ENCODE measurements at places on chromosomes 2 and 18.
A peak's percentile ranks its signal among the peaks of the same experiment; 100 is the strongest.

- peaks cover 12% of the 10 kb centered on the region for H3K36me3 ChIP-seq
- DNase-seq: no peak
- H3K4me3 ChIP-seq: peak overlapping the region; percentile 24
- H3K4me1 ChIP-seq: peaks cover 23% of the 10 kb centered on the region
- no peaks in the 10 kb centered on the region for H3K27me3 ChIP-seq
Observed at GRCh38 chr2:207107551-207107950, 58.2 kb downstream of the KLF7 start.

GRCh38 chr2:40400336-40400953, 51.4 kb downstream of the SLC8A1 start:
- no peaks in the 10 kb centered on the region for H3K27me3 ChIP-seq
- no peaks in the 10 kb centered on the region for H3K36me3 ChIP-seq
- no peak overlapping the region for H3K4me3 ChIP-seq
- H3K4me1 ChIP-seq: peaks cover 6% of the 10 kb centered on the region
- H3K27ac ChIP-seq: no peak overlapping the region
- DNase-seq: no peak

- no peaks in the 10 kb centered on the region for H3K4me1 ChIP-seq
- no peak overlapping the region for H3K4me3 ChIP-seq
- H3K27ac ChIP-seq: no peak overlapping the region
Observed at GRCh38 chr2:5409898-5410381, 282.2 kb upstream of the SOX11 start.

DNA sequence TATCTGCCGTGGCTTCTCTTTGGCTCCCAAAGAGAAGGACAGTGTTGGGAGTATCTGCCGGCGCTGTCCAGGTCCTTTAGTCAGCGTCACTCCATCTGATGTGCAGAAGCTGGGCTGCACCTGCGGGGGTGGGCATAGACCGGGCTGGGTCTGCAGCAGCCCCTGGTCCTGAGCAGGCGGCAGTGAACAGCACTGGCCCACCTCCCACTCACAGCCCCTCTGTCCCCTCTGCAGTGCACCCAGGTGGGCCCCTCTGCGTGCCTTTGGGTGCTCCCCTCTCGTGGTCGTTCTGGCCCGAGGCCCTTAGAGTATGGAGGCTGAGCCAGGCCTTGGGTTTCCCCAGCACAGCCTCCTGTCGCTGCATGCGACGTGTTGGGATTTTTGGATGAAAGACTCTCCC, 95.7 kb downstream of the USP40 start:
- H3K36me3 ChIP-seq: peaks cover 46% of the 10 kb centered on the region
- H3K27ac ChIP-seq: no peak overlapping the region
- DNase-seq: no peak
- H3K4me1 ChIP-seq: no peaks in the 10 kb centered on the region

- peaks cover 30% of the 10 kb centered on the region for H3K4me1 ChIP-seq
- DNase-seq: no peak
- H3K4me3 ChIP-seq: peak overlapping the region; percentile 97
Observed at GRCh38 chr18:59898609-59899297, 1.0 kb upstream of the PMAIP1 start.

GRCh38 chr18:80147037-80147417, 38.0 kb downstream of the ADNP2 start:
- peaks cover 19% of the 10 kb centered on the region for H3K4me1 ChIP-seq
- DNase-seq: peak; percentile 20
- H3K27ac ChIP-seq: no peak overlapping the region
- H3K36me3 ChIP-seq: peaks cover 3% of the 10 kb centered on the region
- H3K27me3 ChIP-seq: peaks cover 11% of the 10 kb centered on the region

Data from activated naive CD8-positive, alpha-beta T cell treated with anti-CD3 and anti-CD28 coated beads, Interleukin-2, amount 50 U/mL, for 24 hours (primary cell).